T-helper 1 cell (primary cell): ENCODE measurements at places on chromosomes 16 and 17.

DNA sequence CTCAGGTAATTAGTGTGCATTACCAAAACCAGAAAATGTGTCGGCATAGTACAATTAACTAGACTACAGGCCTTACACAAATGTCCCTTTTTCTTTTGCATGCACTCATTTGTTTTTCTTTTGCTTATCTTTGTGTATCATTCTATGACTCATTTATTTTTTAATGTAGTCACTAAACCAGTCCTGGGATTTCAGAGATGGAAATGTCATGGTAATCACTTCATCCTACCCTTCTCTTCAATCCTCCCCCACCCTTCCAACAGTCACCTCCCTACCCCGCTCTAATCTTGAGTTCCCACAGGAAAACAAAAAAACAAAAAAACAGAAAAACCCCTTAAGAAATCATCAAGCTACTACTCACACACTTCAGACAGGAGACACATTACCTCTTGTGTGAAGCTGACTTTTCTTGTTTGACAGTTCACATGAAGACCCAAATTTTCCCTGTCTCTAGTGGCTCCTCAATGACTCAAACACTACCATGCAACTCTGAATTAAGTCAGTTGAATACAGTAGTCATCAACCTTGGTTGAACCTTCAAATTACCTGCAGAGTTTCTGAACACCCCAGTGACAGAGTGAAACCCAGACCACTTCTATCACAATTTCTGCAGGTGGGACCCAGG, 242.4 kb upstream of the SALL1 start:
- DNase-seq = no peak

DNA sequence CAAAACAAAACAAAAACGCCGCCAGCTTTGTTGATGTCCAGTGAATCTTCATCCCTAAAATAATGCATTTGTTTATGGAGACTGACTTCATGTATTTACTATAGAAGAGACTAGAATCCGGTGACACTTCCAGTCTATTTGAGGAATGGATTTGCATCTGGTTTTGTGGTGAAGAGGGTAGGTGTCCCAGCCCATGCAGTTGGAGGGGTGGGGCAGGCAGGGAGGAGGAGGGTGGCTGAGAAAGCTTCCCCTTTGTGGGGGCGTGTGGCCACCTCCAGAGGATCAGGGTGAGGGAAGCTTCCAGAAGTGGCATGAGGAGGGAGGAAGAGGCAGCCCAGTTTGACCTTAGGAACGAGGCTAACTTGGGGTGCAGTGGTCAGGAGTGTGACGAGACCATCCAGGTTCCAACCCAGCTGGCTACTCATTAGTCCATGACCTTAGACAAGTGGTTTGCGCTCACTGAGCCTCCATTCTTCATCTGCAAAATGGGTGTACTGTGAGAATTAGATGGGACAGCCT, 69.5 kb downstream of the CMIP start:
- DNase-seq = no peak

- DNase-seq = no peak
These were observed 232.2 kb downstream of the ZNF423 start for GRCh38 chr16:49623501-49624266.

DNA sequence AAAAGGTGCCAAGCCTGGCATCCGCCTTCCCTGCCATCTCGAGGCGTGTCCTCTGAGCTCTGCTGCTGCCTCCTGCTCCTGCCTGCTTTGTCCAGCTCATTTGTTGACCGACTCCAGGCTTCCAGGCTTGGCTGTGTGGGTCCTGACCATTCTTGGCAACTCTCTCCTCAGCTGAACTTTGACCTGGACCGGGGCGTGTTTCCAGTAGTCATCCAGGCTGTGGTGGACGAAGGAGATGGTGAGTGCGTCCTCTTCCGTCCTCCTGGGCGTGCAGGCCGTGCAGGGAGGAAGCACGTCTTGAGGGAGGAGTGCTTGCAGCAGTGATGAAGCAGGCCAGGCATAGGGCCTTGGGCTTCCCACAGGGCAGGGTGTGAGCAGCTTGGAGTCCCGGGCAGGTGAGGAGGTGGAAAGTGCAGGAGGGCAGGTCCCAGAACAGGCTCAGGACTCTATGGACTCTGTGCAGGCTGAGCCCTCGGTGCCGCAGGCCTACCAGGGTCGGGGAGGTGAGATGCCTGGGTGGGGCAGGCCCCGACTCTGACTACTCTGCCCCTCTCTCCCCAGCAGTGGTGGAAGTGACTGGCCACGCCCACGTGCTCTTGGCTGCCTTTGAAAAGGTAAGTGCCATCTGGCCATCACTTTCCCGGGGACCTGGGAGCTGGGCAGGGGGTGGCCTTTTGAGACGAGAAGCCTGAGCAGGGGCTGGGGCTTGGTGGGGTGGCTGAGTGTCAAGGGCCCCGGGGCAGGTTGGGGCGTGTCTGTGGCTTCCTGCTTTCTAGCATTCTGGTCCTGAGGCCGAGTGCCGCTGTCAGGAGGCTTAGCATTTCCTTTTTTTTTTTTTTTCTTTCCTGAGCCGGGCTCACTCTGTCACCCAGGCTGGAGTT, 28.6 kb upstream of the NUDT16L1 start:
- peak; percentile 44 for DNase-seq
